ENCODE measurements at places on chromosomes 7 and 10. TPM values are rescaled to one million over a fixed set of nuclear protein-coding genes. Genes with fewer than 3 reads are reported as not detected.

GRCh38 chr10:70887804-70888800 lies at the start of gene PCBD1:
PCBD1 (minus strand) TSS chr10:70888565; CDS start chr10:70888533, 32 bp downstream.
- H3K4me1 ChIP-seq, result peaks cover 33% of the 10 kb centered on the region
- H3K27me3 ChIP-seq, result peaks cover 11% of the 10 kb centered on the region
- no peak within 1 kb of the TSS for H3K27ac ChIP-seq
- peaks cover 11% of the 10 kb centered on the region for H3K36me3 ChIP-seq
- peak within 1 kb of the TSS; percentile 87 for H3K4me3 ChIP-seq

DNA sequence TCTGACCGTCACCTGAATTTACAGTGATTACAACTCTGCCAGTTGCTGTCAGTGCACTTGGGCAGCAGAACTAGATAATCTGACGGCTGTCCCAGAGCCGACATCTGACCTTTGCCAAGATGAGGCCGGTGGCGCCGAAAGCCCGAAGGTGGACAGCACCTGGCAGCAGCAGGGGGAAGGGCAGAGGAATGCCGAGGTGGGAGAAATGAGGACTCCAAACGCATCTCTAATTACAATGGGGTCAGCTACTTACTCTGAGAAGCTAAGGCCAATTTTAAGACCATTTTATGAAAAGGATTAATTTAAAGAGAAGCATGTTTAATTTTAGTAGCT lies 33.8 kb downstream of the TRIM8 start:
- DNase-seq, result no peak
- peak overlapping the region; percentile 38 for H3K27ac ChIP-seq
- no peak overlapping the region for H3K4me3 ChIP-seq

DNA sequence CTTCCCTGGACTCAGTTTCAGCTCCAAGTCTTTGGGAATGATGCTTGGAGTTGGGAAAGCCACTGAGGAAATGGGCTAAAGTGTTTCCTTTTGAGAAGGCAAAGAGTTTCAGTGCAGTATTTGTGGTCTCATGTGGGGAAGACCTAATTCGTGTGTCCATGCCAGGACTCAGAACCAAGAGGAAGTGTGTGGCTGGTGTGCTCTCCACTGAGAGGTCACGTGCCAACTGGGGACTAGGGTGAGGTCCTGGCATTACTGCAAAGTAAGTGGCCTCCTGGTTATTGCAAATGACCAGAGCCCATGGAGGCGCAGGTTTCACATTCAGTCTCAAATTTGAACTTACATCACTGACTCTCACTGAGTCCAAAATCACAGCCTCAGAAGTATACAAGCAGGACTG lies 48.6 kb upstream of the ITPRID1 start:
- H3K27ac ChIP-seq, result no peak overlapping the region
- H3K27me3 ChIP-seq, result no peaks in the 10 kb centered on the region
- peaks cover 3% of the 10 kb centered on the region for H3K4me1 ChIP-seq
- no peaks in the 10 kb centered on the region for H3K36me3 ChIP-seq
- no peak for DNase-seq
- H3K4me3 ChIP-seq, result no peak overlapping the region

GRCh38 chr7:73649576-73649975 lies 18.1 kb upstream of the VPS37D start:
- no peaks in the 10 kb centered on the region for H3K36me3 ChIP-seq
- no peak overlapping the region for H3K27ac ChIP-seq
- DNase-seq, result no peak
- peaks cover 24% of the 10 kb centered on the region for H3K27me3 ChIP-seq
- H3K4me3 ChIP-seq, result peak overlapping the region; percentile 34
- peaks cover 22% of the 10 kb centered on the region for H3K4me1 ChIP-seq

DNA sequence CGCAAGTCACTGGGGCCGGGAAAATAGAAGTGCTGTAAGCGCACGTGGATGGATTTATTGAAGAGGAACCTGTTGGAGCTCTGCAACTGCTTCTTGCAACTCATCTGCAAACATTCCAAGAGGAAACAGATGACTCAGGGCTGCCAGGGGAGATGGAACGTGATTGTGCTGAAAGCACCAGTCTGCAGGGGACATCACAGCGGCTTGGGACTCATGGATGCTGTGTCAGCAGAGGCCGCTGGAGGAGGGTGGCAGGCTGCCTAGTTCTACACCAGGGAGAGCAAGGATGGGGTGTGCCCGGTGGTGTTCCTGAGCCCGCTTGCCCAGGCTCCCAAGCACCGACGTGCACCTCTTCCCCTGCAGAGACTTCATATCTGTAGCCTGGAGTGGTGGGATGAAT lies 515.7 kb downstream of the TCERG1L start:
- H3K27ac ChIP-seq, result no peak overlapping the region
- H3K4me1 ChIP-seq, result no peaks in the 10 kb centered on the region
- no peak for DNase-seq
- H3K4me3 ChIP-seq, result no peak overlapping the region
- H3K27me3 ChIP-seq, result peaks cover 7% of the 10 kb centered on the region
- peaks cover 14% of the 10 kb centered on the region for H3K36me3 ChIP-seq

DNA sequence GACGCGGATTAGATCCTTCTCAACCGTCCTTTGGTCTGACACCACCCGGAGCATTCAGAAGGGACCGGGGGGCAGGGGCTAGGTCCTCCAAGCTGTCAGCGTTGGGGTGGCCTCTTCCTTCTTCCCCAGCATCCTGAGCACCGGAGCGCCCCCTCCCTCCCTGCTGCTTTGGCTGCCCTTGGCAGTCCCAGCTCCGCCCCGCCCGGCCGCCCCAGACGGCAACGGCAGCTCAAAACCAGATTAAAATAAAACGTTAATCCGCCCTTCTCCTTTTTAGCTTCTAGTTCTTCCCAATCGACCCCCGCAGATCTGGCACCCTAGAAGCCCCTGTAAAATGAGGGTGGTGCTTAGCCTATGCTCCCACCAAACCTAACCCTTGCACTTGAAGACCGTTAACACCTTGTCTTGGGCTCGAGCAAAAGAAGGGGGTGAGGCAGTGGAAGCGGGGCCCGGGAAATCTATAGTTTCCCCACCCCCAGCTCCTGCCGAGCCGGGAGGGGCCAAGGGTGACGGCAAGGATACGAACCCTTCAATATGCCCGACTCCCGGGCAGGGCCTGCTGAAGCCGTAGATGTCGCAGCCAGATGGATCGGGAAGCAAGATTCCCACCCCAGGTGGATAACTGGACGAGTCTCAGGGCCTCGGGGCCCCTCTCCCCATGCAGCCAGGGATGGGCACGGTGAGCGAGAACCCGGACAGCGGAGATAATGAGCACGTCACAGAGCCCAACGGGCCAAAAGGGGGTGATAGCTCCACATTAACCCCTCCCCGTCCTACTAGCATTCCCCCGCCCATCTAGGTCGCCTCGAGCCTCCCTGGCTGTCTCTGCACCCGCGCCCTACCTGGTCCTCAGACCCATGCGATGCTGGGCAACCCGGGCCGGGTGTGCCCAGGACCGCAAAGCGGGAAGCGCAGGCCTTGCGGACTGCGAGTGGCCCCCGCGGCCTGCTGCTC lies 169.7 kb downstream of the NRF1 start:
- peak overlapping the region; percentile 80 for H3K4me3 ChIP-seq
- H3K27ac ChIP-seq, result no peak overlapping the region
- H3K4me1 ChIP-seq, result peaks cover 7% of the 10 kb centered on the region
- DNase-seq, result no peak

GRCh38 chr10:34476608-34477007 lies 338.5 kb downstream of the PARD3 start:
- no peaks in the 10 kb centered on the region for H3K27me3 ChIP-seq
- no peak overlapping the region for H3K27ac ChIP-seq
- no peak overlapping the region for H3K4me3 ChIP-seq
- no peaks in the 10 kb centered on the region for H3K4me1 ChIP-seq

- no peaks in the 10 kb centered on the region for H3K36me3 ChIP-seq
- H3K27ac ChIP-seq, result no peak overlapping the region
- H3K27me3 ChIP-seq, result peaks cover 2% of the 10 kb centered on the region
- DNase-seq, result no peak
Observed at GRCh38 chr7:75804004-75804403, 9.6 kb downstream of the CCL24 start.

- H3K36me3 ChIP-seq, result peaks cover 34% of the 10 kb centered on the region
- H3K4me1 ChIP-seq, result peaks cover 3% of the 10 kb centered on the region
- peaks cover 7% of the 10 kb centered on the region for H3K27me3 ChIP-seq
- no peak overlapping the region for H3K27ac ChIP-seq
- no peak overlapping the region for H3K4me3 ChIP-seq
Observed at GRCh38 chr7:134957005-134957404, 29.3 kb upstream of the AGBL3 start.

DNA sequence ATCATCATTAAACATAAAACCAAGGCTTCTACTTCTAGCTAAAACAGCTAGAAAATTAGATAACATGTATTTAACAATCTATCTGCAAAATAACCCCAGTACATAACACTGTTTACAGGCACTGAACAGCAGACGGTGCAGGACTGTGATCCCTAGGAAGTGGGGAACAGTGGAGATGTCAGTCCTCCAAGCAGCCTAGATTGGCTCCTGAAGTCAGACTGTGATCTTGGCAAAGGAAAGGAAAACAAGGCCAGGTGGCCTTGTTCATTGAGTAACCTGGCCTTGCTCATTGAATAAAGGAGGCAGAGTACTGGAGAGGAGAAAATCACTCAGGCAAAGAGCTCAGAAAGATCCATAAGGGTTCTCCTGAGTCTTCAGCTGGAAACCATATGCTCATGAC lies 77.7 kb upstream of the DIP2C start:
- H3K27ac ChIP-seq, result no peak overlapping the region
- H3K4me1 ChIP-seq, result no peaks in the 10 kb centered on the region
- DNase-seq, result no peak
- no peaks in the 10 kb centered on the region for H3K36me3 ChIP-seq
- H3K4me3 ChIP-seq, result no peak overlapping the region

DNA sequence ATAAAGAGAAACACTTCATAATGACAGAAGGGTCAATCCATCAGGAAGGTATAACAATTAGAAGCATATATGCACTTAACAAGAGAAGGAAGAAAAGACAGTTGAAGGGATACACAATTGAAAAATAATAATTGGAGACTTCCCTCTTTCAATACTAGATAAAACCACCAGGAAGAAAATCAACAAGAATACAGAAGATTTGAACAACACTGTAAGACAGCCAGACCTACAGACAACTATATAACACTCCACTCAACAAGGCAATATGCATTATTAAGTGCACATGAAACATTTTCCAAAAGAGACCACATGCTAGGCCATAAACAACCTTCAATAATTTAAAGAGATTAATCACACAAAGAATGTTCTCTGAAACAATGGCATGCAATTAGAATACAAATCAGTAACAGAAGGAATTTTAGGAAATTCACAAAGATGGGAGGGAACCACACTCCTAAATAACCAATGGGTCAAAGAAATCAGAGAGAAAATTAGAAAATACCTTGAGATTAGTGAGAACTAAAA lies 35.1 kb downstream of the ZNF438 start:
- no peak overlapping the region for H3K4me3 ChIP-seq
- H3K36me3 ChIP-seq, result peaks cover 14% of the 10 kb centered on the region
- DNase-seq, result no peak
- peaks cover 7% of the 10 kb centered on the region for H3K4me1 ChIP-seq
- no peaks in the 10 kb centered on the region for H3K27me3 ChIP-seq

- H3K27me3 ChIP-seq, result no peaks in the 10 kb centered on the region
- no peak for DNase-seq
- no peaks in the 10 kb centered on the region for H3K4me1 ChIP-seq
- H3K4me3 ChIP-seq, result no peak overlapping the region
- no peak overlapping the region for H3K27ac ChIP-seq
- no peaks in the 10 kb centered on the region for H3K36me3 ChIP-seq
Observed at GRCh38 chr7:51214098-51214497, 102.5 kb downstream of the COBL start.

- H3K27ac ChIP-seq, result peak overlapping the region; percentile 19
- H3K36me3 ChIP-seq, result no peaks in the 10 kb centered on the region
- no peaks in the 10 kb centered on the region for H3K27me3 ChIP-seq
- no peak overlapping the region for H3K4me3 ChIP-seq
- no peak for DNase-seq
- H3K4me1 ChIP-seq, result peaks cover 11% of the 10 kb centered on the region
Observed at GRCh38 chr10:13016886-13017285, 15.4 kb upstream of the CCDC3 start.

GRCh38 chr10:85849315-85849714 lies 517.3 kb downstream of the GRID1 start:
- no peaks in the 10 kb centered on the region for H3K4me1 ChIP-seq
- no peak overlapping the region for H3K4me3 ChIP-seq
- H3K27ac ChIP-seq, result no peak overlapping the region

GRCh38 chr7:42134276-42134876 lies 102.6 kb downstream of the GLI3 start:
- peaks cover 2% of the 10 kb centered on the region for H3K27me3 ChIP-seq
- no peak for DNase-seq
- no peak overlapping the region for H3K4me3 ChIP-seq
- no peaks in the 10 kb centered on the region for H3K36me3 ChIP-seq
- H3K27ac ChIP-seq, result no peak overlapping the region
- peaks cover 10% of the 10 kb centered on the region for H3K4me1 ChIP-seq

CCDC3 gene
- 26.1 TPM for total RNA-seq

SAMD9L gene
- total RNA-seq, result 0.10 TPM

PDZD7 gene
- total RNA-seq, result 0.54 TPM

STYXL1 gene
- 46.3 TPM for total RNA-seq

PLCE1 gene
- 0.49 TPM for total RNA-seq

COL17A1 gene
- 4.2 TPM for total RNA-seq

AIFM2 gene
- 1.7 TPM for total RNA-seq
